ENCODE measurements at places on chromosomes 3 and 15.

DNA sequence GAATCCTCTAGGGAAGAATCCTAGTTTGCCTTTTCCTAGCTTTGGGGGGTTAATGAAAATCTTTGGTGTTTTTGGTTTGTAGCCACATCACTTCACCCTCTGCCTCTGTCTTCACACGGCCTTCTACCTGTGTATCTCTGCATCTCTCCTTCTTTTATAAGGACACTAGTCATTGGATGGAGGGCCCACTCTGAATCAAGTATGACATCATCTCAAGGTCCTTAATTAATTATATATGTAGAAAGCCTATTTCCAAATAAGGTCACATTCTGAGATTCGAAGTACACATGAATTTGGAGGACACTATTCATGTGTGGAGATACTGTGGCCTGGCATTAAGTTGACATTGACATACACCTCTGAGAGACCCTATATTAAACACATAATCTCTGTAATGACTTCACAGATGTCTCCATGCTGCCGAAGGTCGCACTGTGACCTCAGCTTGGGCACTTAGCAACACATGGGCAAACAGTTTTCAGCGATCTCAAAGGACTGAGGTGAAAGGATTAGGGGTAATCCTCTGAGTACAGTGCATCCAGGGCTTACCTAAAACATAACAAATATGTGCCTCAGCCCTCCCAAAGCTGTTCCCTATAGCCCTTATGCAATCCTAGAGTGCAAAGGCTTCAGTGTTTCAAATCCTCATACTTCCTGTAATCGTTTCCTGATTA lies 446.0 kb downstream of the FGF12 start:
- DNase-seq, result no peak

DNA sequence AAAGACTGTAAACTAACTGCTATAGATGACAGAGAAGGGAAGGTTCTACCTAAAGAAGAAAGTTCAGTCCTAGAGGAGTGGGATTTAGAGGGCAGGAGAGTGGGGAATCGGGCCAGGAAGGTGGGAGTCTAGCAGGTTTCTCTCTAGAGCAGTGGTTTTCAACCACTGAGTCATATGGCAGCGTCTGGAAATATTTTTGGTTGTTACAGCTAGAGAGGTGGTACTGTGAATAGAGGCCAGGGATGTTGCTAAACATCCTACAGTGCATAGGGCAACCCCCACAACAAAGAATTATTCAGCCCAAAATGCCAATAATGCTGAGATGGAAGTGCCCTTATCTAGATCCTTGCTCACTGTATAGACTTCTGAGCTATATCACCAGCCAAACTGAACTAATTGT lies 28.7 kb downstream of the ATP1B3 start:
- no peak for DNase-seq

DNA sequence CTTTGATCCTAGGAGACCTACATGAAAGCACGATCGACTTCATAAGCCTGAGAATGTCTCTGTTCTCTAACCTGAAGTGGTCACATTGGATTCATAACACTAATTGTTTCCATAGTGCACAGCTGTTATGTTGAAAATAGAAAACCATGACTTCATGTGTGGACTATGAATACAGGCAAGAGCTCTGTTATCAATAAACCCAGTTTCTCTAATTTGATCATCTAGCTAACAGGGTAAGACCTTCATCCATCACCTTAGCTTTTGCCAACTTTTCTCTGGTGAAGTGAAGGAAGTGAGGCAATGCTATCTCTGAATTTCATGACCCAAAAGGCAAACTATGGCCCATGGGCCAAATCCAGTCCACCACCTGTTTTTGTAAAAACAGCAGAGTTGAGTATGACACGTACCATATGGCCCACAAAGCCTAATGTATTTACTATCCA lies 27.2 kb downstream of the ABI3BP start:
- peak; percentile 57 for DNase-seq

DNA sequence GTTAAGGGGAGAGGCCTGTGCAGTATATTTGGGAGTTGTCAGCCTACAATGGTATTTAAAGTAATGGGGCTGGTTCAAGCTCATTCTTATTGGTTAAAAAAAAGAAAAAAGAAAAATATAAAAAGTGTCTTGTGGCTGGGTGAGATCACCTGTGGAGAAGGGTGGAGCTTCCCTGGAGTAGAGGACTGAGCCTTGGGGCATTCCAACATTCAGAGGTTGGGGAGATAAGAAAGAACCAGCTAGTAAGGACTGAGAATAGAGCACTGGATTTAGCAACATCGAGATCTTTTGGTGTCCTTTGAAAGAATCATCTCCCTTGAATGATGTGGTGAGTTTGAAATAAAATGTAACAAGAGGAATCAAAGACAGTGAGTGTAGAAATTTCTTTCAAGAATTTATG lies 5.2 kb downstream of the SLC49A4 start:
- no peak for DNase-seq

DNA sequence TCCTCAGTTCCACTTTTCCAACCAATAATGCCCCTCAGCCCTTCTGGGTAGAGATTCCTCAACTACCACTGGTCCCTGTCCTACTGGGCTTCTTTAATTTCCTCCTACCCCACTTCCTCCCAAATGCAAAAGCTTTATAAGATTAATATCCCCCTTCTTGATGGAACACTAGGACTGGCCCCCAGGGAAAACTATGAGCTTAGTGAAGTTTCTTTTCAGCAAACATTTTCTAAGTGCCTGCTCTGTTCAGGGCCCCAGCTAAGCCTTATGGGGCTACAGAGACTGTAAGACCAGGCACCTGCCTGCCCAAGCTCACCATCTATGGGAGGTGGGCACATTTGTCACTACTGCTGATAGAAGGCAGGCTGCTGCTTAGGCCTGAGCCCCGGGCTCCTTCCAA lies 79.4 kb downstream of the RPLP1 start:
- DNase-seq, result no peak

- DNase-seq, result no peak
Measured at GRCh38 chr3:29468187-29468586, 187.3 kb downstream of the RBMS3 start.
